ENCODE measurements at places on chromosomes 13 and 19. TPM values are rescaled to one million over a fixed set of nuclear protein-coding genes. Genes with fewer than 3 reads are reported as not detected.

DNA sequence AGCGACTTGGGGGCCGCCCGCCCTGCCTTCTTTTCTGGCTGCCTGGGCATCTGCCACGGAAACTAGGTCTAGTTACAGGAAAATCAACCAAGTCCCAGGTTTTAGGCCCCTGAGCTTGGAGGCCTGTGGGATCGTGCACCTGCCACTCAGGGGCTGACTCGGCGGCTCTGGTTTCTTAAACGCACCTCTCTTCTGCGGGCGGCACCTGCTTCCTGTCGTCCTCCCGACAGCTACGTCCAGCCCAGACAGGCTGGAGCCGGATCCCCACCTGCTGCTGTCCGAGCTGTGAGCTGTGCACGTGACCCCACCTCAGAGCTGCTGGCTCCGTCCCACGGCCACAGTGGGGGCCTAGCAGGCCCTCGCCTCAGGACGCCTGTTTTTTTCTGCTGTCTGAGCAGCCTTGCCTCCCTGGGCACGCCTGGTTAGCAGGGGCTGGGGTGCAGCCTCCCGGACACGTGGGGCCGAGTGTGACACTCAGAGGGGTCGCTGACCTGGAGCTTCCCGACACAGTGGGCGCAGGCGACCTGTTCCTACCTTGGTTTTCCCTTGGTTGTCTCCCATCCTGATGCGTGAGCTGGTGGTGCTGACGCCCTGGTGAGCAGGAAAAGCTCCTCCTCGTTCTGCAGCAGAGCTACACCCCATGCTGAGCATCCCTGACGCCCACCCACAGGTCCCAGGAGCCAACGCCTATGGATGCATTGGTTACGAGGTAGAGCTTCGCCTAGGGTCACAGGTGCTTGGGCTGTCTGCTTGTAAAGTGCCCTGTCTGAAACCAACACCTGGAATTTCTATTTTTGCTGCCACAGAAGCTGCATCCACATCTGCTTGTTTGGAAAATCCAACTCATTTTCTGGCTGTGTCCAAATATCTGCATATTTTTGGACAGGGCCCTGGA lies 17.5 kb downstream of the TMEM255B start:
- DNase-seq, result no peak

- no peak for DNase-seq
These were observed 714 bp downstream of the CCDC106 start for GRCh38 chr19:55648585-55649267.

DNA sequence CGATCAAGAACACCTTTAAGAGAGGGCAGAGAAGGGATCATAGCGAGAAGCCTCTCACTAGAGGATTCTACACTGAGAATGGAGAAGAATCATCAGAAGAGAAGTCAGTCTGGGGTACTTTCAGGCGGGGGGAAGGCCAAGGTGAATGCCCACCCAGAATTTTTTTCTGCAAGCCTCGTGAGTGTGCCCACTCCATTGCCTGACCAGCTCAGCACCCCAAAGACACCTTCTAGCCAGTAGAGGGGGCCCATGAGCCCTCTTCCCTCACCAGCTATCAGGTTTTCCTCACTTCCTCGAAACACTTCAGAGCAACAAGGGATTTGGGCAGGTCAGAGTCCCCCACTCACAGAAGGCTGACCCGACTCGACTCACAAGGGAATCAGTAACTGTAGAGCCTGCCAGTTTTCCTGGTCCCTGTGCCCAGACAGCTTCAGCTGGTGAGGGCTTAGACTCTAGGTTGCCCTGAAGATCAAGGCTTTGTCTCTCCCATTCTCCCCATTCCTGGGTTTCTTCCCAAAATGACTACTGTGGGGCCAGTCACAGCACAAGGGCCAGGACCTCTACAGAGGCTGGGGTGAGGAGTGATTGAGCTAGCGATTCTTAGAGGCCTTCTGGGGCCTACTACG lies 18.4 kb downstream of the NLRP13 start:
- no peak for DNase-seq

DNA sequence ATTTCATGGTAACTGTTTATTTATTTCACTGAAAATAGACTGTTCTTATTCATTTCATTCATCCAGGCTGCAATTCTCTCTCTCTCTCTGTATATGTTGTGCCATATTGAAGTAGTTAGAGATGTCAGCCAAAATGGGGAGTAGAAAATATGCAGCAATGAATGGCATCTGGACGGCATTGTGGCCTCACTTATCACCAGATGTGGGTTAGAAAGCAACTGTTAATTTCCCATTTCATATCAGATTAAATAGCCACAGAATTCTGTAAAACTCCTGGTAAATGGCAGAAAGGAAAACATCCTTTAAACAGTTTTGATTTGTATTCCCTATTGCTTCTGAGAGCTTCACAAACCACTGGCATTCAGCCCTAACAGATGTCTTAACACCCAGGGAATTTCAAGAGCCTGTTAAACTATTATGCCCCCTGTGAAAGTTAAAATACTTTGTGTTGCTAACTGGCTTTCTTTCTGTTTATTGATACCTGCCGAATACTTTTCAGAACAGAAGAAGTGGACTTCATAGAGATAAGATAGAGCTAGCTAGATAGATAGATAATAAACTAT lies 1763.3 kb upstream of the MIR17HG start:
- no peak for DNase-seq

- no peak for DNase-seq
These were observed 15.4 kb upstream of the METTL21C start for GRCh38 chr13:102710261-102710679.

- DNase-seq, result no peak
These were observed 54.8 kb downstream of the COG3 start for GRCh38 chr13:45519493-45519892.

DNA sequence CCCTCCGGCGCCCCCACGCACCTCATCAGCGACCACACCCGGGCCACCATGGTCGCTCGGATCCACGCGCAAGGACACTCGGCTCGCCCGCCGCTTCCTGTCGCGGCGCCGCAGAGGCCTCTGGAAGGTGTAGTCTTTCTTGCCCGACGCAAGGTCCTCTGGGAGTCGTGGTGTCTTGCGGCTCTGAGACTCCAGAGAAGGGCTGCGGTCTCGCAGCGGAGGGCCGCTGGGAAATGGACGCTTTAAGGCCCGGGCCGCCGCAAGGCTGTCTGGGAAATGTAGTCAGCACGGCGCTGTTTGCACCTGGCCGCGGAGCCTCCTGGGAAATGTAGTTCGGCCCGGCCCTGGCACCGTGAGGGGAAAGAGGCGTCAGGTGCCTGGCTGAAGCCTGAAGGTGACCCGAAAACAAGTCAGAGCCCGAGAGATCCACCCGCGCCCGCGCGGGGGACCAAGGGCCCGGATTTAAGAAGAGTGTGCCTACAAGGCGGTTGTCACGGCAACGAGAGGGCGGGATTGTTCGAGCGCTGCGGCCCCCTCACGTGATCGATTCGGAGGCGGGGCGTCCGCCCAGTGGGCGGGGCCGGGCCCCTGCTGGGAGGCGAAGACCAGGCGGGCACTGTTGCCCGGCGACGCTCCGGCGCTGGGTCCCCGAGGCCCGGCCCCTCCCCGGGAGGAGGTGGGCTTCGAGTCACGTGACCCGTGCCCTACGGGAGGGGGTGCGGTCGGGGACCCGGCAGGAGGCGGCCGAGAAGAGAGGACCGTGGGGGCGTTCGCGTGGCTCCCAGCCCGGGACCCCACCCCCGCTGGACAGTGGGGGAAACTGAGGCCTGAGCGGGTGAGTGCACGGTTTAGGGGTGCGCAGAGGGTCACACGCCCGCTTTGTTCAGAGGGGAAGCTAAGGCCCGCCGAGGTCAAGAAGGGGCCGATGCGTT lies at the start of the genes HSD11B1L and MICOS13:
TSS of gene HSD11B1L (plus strand) at position 591 of the 932 bp plus-strand sequence. CDS start 3,806 bp downstream, outside the sequence.
TSS of gene MICOS13 (minus strand) at position 80 of the 932 bp plus-strand sequence. CDS start at position 50, 30 bp downstream.
- DNase-seq, result peak; percentile 99

DNA sequence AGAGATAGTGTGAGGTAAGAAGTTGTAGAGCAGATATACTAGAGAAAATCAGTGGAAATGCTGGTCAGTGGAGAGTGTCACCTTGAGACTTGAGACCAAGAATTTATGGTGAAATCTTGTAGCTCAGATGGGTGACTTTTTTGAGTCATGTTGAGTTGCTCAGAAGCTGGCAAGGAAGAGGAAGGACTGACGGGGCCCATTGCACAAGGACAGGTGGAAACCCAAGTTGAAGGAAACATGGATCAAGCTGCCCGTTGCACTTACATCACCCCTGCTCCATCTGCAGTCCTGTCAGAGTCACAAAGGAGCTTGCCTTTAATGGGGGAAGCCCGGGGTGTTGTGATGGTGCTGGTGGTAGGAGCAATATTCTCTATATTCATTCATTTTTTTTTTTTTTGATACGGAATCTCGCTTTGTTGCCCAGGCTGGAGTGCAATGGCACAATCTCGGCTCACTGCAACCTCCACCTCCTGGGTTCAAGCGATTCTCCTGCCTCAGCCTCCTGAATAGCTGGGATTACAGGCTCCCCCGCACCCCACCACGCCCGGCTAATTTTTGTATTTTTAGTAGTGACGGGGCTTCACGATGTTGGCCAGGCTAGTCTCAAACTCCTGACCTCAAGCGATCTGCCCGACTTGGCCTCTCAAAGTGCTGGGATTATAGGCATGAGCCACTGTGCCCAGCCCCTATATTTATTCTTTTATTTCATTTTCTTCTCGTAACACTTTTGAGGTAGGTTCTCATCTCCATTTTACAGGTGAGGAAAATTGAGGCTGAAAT lies 27.4 kb downstream of the UBAC2 start:
- DNase-seq, result no peak

DNA sequence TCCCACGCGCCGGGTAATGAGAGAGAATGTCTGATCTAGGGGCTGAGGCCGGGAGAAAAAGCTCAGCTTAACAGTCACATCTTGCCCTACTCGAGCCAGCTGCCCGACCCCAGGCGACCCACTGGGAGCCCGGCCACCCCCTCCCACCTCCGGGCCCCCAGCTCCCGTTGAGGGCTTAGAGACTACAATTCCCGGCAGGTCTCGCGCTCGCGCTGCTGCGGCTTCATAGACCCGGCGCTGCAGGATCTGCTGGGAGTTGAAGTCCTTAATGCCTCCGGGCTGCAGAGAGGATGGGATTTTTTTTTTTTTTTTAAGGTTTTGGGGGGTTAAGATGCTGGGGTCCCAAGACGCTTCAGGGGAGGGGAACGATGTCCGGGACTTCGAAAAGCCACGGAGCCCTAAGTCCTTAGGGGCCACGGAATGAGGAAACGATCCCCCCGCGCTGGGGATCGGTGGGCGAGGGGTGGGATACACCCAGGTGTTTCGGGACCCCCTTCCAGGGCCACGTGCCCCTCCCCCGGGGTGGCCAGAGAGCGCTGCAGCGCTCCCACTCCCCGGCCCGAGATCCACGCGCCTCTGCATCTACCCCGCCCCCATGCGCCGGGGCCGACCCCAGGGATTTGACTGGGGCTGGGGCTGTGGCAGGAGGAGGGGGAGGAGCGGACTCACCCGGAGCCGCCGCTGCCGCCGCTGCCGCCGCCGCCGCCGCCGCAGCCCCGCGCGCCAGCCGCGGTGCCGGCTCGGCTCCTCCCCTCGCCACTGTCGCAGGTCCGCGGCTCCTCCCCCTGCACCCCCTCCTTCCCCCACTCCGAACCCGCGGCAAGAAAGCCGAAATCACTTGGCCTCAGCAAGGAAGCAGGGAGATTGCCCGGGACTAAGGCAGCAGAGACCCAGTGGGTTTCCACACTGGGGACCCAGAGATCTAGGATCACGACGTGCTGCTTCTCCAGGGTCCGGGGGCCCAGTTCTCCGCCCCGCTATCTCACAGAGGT lies at the start of gene SYT3:
TSS of gene SYT3 (minus strand) at position 761 of the 992 bp plus-strand sequence. CDS start 2,470 bp downstream, outside the sequence.
- DNase-seq, result peak; percentile 29

DNA sequence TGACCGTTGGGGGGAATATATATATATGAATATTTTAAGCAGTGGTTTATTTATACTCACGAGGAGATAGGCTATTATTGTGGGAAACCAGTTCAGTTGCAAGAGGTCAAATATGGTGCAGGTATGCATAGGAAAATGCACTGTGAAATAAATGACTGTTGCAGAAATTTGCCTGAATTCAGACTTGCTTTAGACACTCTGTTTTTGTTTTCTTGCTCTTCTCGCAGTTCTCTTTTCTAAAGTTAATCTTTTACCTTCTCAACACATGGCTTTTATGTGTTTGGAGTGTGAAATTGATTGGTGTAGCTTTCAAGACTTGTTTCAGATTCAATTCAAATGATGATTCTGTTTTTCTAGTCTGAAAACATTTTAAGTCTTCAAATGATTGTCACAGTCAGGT lies 109.7 kb downstream of the LRCH1 start:
- DNase-seq, result no peak

DNA sequence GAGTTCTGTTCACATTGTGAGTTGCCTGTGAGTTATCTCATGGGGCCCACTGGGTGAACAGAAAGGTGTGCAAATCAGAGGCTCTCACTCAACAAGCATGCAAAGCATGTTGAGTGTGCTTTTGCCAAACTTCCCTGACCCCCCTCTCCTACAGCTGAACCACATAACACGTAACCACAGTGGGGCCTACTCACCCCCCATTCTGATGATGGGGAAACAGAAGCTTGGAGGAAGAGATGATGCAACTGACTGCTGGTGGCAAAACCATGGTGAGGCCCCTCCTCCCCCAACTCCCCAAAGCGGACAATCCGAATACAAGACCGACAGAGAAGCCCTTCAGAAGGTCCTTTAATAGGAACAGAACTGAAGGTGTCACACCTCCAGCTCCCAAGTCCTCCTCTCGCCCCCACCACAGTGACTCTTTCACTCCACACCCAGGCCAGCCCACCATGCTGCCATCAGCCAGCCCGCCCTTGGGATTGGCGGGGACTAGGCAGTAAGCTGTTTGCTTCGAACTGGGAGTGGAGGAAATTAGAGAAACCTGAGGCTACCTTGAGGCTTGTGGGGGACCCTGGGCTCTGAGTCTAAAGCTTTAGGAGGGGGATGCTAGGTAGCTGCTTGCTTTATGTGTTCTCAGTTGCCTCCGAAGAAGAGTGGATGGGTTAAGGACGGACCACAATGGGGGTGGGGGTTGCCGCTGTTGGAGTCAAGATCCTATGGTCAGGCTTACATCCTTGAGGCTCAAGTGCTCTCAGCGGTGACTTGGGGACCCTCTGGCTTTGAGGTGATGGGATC lies 3.8 kb downstream of the ZNF784 start:
- DNase-seq, result no peak

DNA sequence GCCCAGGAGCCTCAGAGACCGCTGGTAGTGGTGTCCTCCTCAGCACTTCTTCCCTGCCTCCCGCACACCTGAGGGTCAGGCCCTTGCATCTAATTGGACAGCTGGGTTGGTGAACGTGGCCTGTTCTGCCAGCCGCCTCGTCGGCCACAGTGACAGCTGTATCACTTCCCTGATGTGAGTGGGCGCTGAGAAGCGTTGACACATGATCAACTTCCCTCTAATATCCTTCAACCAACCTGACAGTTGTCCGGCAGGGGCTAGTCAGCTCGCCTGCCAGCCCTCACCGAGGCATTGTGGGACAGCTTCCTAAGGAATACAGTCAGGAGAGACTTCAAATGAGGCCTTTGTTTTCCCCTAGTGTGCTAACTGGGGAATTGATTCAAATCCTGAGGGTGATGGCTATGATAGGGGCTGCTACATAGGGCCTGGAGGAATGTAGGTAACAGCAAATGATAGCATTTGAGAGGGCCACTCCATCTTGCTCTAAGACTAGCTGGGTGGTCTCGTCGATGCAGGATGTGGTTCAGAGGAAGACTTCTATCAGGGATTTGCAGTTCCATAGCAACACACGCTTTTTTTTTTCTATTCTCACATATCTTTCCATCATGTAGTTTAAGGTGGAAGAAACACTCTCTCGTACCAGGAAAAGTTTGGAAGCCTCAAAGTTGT lies 230.8 kb downstream of the TSHZ3 start:
- DNase-seq, result peak; percentile 23

Gene LILRA1
- polyA plus RNA-seq, result 0.51 TPM

Gene C13orf46
- 0.17 TPM for polyA plus RNA-seq

Gene USHBP1
- 0.71 TPM for polyA plus RNA-seq

Gene RASL11A
- polyA plus RNA-seq, result 10.3 TPM

Gene NLRP5
- not detected for polyA plus RNA-seq

Gene PROSER3
- 14.7 TPM for polyA plus RNA-seq

Gene SH2D3A
- 0.40 TPM for polyA plus RNA-seq

Gene SYNGR4
- 0.13 TPM for polyA plus RNA-seq
